GOT3 (cell line): ENCODE measurements at places on chromosomes 6 and 20.
A peak's percentile ranks its signal among the peaks of the same experiment; 100 is the strongest.

DNA sequence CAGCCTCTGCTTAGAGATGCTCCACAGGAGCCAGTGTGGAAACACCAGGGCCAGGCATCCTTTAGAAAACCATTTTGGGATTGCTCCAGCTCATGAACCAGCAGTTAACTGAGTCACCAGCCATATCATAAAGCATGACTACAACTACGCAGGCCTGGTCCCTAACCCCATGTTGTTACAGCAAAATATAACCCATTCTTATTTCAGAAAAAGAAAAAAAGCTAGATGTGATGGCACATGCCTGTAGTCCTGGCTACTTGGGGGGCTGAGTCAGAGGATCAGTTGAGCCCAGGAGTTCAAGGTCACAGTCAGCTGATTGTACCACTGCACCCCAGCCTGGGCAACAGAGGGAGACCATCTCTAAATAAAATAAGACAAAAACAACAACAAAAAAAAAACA is 36.8 kb downstream of the C6orf15 start:
- no peak for DNase-seq

DNA sequence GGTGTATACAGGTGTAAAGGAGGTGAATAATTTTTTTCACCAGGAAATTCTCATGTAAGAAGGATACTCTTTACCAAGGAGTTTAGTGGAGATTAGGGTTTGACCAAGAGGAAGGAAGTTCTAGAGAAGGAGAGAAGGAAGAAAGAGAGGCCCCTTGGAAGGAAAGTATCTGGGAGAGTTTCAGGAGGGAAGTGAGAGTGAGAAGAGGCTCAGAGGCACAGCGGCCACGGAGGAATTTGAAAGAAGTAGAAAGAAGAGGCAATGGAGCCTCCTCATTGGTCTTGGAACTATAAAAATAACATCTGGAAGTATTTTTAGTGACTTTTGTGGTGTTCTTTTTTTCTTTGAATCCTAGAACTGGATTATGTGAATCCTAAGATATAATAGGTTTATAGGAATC is 50.8 kb upstream of the MCUR1 start:
- no peak for DNase-seq

DNA sequence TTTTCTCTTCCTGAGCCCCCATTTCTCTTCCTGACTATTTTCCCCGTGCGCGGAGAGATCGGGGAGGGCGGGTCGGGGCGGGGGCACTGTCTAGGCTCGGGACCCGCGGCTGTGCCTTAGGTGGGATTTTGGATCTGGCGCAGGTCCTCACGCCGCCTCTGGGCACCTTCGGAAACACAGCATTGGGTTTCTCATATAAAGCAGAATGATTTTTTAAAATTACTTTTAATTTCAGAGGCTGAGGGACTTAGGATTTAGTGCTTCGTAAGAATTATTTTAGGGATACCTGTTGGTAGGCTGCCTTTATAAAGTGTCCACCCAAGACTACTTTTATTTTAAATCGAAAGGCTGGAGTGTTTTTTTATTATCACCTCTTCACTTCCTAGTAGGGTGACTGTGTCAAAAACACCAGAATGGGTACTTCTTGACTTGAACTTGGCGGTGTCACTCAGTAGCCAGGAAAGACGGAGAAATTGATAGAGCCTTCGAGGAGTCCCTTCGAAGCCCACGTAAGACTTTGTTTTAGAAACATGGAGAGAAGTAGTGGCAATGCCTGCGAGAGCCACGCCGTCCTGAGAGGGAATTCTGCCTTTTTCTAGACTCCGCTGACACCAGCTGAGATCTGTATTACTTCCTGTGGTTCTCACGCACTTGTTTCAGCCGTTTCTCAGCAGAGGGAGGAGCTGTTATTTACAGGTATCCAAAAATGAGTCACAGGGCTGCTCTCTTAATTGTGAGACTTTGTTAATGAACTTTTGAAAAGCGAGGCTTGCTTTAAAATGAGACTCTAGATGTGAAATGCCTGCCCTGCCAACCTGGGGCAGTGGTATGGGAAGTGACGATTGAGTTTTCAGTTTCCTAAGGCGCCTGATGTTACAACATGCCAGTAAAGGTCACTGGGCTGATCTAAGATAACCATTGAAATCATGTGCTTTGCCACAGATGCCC is 667 bp downstream of the STX11 start:
- no peak for DNase-seq

- no peak for DNase-seq
These were observed 2.0 kb upstream of the GTPBP2 start for GRCh38 chr6:43630980-43631619.

- no peak for DNase-seq
These were observed 2.6 kb downstream of the HCRTR2 start for GRCh38 chr6:55176958-55177357.

- DNase-seq, result no peak
These were observed 123.0 kb downstream of the TCP11 start for GRCh38 chr6:35018182-35018519.

DNA sequence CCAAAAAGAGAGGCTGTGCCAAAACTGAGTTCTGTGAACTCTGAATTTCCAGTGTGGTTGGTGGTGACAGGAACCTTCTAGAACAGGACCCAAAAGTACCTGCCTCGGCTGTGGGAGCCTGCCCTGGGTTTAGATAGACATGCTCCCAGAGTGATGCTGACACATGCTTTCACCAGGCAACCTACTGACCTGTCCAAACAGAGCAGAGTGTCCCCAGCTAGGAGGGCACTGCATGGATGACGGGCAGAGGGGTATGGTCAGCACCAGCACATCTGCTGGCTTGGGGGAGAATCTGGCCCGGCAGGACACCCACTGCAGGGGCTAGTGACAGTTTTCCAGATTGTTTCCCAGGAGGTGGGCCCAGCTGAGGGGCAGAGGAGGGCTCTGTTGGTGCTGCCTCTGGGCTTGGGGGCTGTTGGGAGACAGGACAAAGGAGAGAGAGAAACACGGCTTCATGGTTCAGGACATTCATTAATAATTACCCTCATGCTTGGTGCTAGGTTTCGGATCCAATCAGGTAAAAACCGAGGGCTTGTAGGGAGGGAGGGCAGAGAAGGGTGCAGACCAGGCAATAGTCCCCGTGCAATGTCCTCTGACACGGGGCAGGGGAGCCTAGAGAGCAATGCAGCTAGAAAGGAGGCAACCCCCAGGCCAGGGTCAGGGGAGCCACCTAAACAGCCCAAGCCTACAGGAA is 15.0 kb downstream of the KCNK5 start:
- no peak for DNase-seq

- DNase-seq, result no peak
These were observed 73.6 kb downstream of the TBC1D32 start for GRCh38 chr6:121260651-121261102.

- no peak for DNase-seq
These were observed 4.0 kb downstream of the CDKN1A start for GRCh38 chr6:36682328-36683144.

GRCh38 chr6:137740091-137740755 is 126.8 kb upstream of the TNFAIP3 start:
- no peak for DNase-seq

- no peak for DNase-seq
These were observed 122.9 kb upstream of the AFDN start for GRCh38 chr6:167703781-167704180.

DNA sequence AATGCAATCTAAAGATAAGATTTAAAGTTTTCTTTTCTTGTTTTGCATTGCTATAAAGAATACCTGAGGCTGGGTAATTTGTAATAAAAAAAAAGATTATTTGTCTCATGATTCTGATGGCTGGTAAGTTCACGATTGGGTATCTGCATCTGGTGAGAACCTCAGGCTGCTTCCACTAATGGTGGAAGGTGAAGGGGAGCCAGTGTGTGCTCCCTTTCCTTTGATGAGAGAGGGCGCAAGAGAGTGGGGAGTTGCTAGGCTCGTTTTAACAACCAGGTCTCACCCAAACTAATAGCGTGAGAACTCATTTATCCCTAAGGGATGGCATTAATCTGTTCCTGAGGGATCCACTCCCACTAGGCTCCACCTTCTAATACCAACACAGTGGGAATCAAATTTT is 353.2 kb downstream of the BTBD3 start:
- no peak for DNase-seq

GRCh38 chr20:6575912-6576401 is 191.5 kb upstream of the BMP2 start:
- DNase-seq, result no peak

GRCh38 chr20:17999566-17999965 is 30.7 kb downstream of the MGME1 start:
- DNase-seq, result no peak

DNA sequence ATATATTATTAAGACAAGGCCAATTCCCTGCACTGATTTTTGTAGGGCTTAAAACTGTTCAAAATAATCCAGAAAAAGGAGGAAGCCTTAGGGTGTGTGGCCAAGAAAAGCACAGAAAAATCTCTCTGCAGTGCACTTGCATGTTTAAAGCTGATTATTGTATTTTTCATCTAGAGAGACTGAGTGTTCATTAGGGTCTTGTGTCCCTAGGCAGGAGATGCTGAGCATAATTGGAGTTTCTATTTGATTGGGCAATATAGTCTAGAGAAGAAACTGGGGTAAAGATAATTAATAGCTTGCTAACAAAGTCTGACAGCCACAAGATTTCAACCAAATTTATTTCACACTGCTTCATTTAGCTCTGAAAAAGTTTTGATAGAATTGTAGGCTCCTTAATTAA is 2.4 kb downstream of the FLRT3 start:
- DNase-seq, result no peak

GRCh38 chr20:40806929-40807820 is 118.1 kb upstream of the MAFB start:
- no peak for DNase-seq

GRCh38 chr6:89243331-89243629 is 26.1 kb upstream of the GABRR1 start:
- no peak for DNase-seq

DNA sequence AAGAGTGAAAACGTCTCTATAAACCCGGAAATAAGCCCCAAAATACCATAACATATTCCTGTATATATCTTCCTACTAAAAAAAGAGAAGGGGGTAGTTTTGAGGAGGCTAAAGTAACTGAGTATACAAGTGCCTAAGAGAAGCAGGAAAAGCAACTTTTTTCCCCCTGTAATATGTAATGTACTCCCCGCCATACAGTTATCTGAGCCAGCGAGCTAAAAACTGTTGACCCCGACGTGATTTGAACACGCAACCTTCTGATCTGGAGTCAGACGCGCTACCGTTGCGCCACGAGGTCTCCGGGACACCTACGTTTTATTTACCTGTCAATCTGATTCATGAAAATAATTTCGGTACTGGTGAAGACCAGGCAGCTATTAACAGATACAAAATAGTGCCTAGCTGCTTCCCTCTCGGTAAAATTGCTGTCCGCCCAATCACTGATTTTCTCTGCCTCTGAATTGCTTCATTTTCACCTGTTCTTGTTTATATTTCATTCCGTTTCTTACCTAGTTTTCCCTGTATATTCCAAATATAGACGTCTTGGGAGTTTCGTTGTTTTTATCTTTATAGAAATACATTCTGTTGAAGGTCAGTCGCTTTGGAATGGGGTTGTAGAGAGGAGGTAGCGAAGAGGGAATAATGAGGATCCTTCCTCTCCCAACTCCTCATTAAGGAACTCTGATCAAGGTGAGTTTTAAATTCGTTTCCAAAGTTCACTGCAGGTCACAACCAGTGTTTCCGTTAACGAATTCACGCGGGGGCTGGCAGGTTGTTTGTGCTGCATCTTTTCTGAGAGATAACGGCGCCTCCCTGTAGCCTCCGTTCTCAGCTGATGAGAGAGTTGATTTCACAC is 33.6 kb upstream of the BTN3A2 start:
- no peak for DNase-seq

- DNase-seq, result peak; percentile 35
These were observed 118.4 kb upstream of the SGK1 start for GRCh38 chr6:134436281-134436815.

DNA sequence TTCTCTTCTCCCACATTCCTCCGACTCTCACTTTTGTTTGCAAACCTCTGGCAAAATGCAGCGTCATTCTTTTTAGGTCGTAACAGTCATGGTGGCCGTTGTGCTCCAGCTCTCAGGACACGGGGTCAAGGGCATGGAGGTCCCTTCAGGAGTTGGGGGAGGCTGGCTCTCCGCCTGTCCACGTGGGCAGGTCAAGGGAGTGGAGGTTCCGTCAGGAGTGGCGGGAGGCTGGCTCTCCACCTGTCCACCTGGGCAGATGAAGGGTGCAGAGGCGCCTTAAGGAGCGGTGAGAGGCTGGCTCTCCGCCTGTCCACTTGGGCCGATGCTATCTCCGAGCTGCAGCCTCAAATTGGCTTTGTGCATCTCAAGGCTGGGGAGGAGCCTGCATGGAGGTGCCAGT is 98.0 kb downstream of the ERMARD start:
- no peak for DNase-seq

GRCh38 chr6:39209911-39210310 is 19.4 kb downstream of the KCNK5 start:
- DNase-seq, result no peak

- no peak for DNase-seq
These were observed 45.5 kb downstream of the PCNA start for GRCh38 chr20:5074232-5074674.

- DNase-seq, result no peak
These were observed 1.4 kb upstream of the HECA start for GRCh38 chr6:139133262-139134063.

- no peak for DNase-seq
These were observed 95.5 kb downstream of the ASXL1 start for GRCh38 chr20:32453467-32454163.

DNA sequence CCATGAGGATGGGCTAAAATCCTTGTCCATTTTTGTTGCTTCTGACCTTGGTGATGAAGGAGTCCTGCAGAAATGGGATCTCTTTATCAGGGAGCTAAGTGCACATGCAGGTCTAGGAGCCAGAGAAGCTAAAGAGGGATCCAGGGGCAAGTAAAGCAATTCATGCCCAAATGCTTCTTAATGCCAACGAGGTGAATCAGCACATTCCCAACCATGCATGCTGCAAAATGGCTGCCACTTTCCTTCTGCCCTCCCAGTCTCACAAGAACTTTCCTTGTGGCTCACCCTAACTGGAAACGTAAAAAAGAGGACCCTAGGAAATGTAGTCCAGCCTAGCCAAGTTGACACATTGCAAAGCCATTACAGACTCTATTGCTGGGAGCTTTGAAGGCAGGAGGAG is 298.4 kb downstream of the MAFB start:
- DNase-seq, result no peak
